Left cardiac atrium (tissue), 4 donors: ENCODE measurements at places on chromosomes 2 and 18.
A peak's percentile ranks its signal among the peaks of the same experiment; 100 is the strongest.

- no peak for DNase-seq
Observed at GRCh38 chr2:68940369-68940768, 12.3 kb downstream of the GKN2 start.

DNA sequence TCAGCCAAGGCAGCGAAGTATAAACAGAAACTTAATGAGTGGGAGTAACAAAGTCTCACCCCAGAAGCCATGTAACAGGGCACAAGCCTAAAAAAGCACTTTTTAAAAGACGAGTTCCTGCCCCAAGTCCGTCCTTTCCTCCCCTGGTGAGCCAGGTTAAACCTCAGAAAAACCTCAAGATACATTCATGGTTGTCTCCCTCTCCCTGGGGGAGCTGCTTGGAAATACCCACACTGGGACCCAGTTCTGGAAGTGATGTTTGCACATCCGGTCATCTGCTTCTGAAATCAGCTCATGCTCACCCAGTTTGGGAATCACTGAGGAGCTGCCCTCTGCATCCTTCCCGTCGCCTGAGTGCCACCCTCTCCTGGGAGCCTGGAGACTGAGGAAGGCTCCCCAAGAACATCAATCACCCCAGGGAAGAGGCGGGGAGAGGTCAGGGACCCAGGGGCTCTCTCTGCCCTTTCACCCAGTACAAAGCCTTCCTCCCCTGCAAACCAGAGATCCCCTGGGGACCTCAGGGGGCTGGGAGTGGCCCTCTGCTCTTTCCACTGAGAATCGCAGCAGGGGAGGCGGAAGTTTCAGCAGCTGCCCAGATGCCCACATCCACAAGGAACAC is 150.6 kb upstream of the AGAP1 start:
- no peak for DNase-seq

- no peak for DNase-seq
Observed at GRCh38 chr2:40448476-40449079, 3.3 kb downstream of the SLC8A1 start.

DNA sequence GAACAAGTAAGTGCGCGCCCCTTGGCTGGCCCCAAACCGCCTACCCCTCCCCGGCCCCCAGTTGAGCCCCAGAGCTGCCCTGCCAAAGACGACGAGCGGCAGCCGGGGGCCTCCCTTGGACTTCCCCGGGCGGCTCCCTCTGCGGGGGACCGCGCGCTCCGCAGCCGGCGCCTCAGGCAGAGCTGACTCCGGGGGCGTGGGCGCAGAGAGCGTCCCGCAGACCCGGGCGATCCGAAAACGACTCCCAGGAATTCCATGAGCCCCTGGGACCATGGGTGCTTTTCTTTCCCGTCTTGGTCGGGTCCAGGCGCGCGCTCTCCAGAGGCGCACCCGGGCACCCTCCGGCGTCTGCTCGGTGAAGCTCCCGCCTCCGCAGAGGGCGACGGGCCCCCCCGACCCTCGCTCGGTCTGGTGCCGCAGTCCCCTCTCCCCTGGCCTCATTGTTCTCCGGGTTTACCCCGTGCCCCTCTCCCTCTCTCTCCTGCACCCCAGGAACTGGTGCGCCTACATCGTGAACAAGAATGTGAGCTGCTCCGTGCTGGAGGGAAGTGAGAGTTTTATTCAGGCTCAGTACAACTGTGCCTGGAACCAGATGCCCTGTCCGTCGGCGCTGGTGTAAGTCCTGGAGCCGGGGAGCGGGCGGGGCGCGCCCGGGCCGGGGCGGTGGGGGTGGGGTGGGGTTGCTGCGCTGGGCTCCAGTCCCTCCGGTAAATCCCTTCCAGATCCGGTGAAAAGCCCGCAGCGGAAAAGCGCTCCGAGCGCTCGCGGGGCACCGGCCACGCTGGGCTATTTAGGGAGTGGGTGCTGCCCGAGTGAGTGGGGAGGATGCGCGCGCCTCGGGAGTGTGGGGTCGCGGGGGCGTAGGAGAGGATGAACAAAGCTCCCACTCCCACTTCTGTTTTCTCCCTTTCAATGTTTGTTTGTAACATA is 776 bp downstream of the EMILIN2 start:
- peak; percentile 32 for DNase-seq

DNA sequence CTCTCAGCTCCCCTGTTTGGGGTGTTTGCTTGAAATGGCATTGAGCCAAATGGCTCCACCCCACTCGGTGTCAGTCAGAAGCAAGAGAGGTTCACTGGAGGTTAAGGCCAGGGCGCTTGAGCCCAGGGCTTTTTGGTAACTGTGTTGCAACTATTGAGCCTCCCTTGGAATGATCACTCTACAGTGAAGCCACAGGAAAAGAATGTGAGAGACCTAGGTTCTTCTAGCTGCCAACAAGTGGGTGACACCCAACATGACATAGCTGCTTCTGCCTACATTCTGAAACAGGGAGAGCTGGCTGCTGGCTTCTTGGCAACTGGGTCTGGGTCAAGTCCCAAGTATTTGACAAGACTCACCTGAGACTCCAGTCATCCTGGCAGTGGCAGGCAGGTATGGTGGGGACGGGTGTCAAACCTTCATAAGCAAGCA is 7.1 kb upstream of the GRHL1 start:
- no peak for DNase-seq
